ENCODE measurements at places on chromosomes 2 and 18.

- no peak for DNase-seq
Measured at GRCh38 chr2:65527451-65528240, 95.2 kb upstream of the SPRED2 start.

GRCh38 chr2:215059724-215060123 lies 78.7 kb downstream of the ABCA12 start:
- DNase-seq, result no peak

DNA sequence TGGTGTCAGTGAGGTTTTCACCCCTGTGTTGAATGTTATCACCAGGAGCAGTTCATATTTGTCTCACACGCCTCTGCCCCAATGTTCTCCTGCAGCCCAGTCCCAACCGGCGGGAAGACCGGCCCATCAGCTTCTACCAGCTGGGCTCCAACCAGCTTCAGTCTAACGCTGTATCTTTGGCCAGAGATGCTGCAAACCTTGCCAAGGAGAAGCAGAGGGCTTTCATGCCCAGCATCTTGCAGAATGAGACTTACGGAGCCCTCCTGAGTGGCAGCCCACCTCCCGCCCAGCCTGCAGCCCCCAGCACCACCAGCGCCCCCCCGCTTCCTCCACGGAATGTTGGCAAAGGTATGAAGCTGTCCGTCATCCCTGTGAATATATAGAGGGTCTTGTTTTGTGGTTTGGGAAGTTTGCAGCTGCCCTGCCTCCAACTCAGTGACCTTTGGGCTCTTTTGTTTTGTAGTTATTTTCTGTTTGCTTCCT lies 35.1 kb downstream of the ITGB1BP1 start:
- DNase-seq, result no peak

- no peak for DNase-seq
Measured at GRCh38 chr2:215712871-215713790, 277.3 kb upstream of the FN1 start.

Measured in activated B cell treated with CpG ODN at 0.5 μM for 24 hours (primary cell).